ENCODE measurements at places on chromosomes 7 and 10.

- no peak for DNase-seq
These were observed 2.3 kb upstream of the PCGF6 start for GRCh38 chr10:103353281-103353680.

DNA sequence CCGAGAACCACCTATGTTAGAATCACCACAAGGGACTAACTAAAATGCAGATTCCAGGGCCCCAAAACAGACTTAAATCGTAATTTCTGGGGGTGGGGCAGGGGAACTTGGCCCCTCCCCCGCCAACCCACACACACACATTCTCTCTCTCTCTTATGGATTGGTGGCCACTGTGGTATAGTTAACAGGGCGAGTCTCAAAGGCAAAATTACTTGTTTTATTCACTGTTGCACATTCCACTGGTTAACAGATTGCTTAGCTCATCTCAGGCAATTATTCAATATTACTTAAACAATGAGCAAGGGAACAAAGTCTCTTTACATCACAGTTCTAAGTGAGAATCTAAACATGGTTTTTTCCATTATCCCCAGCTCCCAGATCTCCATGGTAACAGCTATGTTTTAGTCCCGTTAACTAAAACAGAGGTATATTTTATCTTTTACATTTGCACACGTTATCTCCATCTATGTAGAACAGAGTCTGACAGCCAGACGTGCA, 38.5 kb downstream of the IGF2BP3 start:
- no peak for DNase-seq

DNA sequence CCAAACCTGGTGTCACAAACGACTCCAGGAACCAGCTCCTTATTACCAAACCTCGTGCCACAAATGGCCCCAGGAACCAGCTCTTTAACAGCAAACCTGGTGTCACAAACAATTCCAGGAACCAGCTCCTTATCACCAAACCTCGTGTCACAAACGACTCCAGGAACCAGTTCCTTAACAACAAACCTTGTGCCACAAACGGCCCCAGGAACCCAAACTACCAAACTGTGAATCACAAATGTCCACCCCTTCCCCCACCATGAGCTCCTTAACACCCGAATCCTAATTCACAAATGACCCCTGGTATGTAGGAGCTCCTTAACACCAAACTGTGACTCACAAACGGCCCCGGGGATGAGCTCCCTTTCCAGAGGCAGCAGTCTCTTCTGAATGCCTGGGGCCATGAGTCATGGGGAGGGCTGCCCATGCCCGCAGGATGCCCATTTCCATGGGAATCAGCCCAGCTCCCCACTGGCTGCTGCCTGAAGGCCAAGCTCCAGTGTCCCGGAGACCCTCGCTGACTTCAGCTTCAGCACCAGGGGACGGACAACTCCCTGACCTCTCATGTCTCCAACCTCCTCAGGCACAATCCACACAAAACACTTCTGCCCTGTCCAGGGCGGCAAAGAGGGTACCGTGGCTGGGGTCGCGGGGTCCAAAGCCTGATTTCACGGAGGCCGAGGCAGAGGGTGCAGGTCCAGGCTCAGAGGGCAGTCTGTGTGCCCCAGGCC, 213.1 kb downstream of the ELFN1 start:
- no peak for DNase-seq

- DNase-seq: no peak
These were observed 458.9 kb upstream of the ANKRD30A start for GRCh38 chr10:36666451-36666850.

- no peak for DNase-seq
These were observed 657.4 kb upstream of the ZWINT start for GRCh38 chr10:57018452-57018851.

DNA sequence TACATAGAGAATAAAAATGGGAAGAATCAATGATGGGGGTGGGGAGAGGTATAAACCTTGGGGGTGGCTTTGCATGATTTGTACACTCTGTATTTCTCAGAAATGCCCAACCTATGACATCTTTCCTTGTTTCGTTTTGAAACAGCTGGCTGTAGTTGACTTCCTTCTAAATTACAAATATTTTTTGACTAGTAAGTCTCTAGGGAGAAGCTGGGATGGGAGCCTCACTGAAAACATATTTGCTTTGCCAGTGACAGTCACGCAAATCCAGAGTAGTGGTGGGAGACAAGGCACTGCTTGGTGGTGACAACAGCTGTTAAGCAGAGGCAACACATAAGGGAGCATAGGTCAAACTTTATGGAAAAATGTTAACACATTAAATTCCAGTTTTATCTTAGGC, 440.5 kb downstream of the SEMA3D start:
- DNase-seq: no peak

DNA sequence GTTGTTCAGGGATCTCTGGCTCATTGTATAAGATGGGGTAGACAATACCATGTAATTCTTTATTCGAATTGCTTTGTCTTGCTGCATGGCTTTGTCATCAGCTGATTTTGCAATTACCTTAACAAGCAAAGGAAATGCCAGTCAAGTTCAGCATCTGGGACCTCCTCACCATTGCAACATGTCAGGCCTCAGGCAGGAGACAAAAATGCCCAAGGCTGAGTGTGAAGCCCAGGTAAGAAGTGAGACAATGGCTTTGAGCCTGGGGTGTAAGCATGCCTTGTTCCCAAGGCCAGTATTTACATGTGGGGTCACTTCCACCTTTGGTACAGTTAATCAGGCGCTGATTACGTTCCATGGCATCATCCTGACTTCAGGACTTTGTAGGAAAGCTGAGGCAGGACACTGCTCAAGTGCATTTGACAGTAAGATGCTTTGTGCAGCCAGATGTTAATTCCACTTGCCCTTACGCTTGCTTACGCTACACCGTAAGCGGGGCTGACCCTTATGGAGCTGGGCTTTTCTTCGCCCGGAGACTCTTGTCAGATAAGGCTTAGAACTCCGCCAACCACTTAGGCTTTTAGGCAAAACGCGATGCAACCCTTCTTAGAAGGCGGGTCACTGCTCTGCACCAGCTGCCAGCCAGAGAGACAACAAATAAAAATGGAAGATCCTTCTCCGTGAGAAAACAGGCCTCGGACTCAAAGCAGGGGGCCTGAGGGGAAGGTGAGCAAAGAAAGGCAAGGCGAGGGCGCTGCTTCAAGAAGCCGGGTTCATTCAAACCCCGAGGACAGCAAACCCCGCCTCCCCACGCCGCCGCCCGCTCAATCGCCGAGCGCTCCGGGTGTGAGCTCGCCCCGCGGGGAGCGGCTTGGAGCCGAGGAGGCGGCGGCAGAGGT, 1.3 kb upstream of the SP4 start:
- no peak for DNase-seq

GRCh38 chr10:74063256-74063655, 65.3 kb downstream of the VCL start:
- DNase-seq: no peak

DNA sequence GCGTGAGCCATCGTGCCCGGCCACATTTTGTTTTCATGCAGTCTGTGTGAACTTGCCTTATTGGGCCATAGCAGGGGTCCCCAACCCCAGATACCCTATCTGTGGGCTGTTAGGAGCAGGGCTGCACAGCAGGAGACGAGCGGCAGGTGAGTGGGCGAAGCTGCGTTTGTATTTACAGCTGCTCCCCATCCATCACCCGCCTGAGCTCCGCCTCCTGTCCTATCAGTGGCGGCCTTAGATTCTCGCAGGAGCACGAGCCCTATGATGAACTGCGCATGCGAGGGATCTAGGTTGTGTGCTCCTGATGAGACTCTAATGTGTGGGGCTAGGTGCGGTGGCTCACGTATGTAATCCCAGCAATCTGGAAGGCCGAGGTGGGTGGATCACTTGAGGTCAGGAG, 293.9 kb downstream of the CAMK1D start:
- DNase-seq: no peak

- no peak for DNase-seq
These were observed 14.9 kb downstream of the ZC3HAV1 start for GRCh38 chr7:139094596-139094995.
